ENCODE measurements at places on chromosomes 7 and 10.

DNA sequence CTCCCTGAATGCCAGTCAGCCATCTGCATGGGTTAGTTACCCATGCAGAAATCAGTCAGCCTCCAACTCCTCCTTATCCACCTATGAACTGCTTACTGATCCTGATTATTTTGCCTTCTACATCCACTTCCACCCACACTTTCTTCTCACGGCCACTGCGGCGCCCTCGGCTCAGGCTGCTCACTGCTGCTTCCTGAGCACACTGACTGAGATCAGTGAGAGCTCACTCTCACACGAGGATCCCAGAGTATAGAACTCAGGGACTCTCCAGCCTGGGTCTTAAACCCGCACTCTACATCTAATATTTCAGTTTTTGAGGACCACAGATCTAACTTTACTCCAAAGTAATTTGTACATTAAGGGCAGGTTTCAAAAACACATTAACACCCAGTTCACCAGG, 64.4 kb downstream of the GRB10 start:
- no peak for DNase-seq

GRCh38 chr7:28847681-28848080, 110.4 kb downstream of the TRIL start:
- DNase-seq: no peak

- DNase-seq: no peak
Measured at GRCh38 chr10:32950591-32951108, 7.4 kb downstream of the ITGB1 start.

DNA sequence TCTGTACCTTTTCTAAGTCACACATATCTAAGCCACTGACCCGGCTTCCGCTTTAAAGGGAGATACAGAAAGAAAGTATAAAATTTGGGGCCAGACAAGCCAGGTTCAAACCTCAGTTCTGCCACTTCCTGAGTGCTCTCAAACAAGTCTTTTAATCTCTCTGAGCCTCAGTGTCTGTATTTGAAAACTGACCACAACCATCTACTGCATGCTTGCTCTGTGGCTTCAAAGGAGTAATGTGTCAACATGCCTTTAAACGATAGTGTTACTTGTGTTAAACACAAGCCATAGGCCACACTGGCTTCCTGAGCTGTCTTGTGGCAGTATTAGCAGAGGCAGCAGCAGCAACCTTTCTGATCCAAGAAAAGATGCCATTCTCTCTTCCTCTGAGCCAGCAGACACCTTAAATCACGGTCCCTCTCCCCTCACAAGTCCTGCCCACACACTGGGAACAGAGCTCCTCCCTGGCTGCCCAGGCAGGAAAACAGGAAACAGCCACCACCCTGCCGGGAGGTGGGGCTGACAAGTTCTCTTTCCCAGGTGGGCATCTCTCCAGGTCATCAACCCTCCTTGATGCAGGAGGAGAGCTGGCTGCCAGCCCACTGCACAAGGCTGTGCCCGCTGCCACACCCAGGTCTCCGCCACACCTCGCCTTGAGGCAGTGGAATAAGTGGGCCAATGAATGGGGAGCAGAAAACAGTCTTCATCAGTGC, 10.7 kb downstream of the HIP1 start:
- DNase-seq: no peak

GRCh38 chr7:120400806-120401455, 128.0 kb downstream of the KCND2 start:
- DNase-seq: no peak

- DNase-seq: no peak
Measured at GRCh38 chr7:114623146-114623545, 208.5 kb downstream of the FOXP2 start.
